ENCODE measurements at places on chromosomes 1 and 21. TPM values are rescaled to one million over a fixed set of nuclear protein-coding genes. Genes with fewer than 3 reads are reported as not detected.

Gene OR2T33
- polyA plus RNA-seq, result not detected

Gene C1orf53
- 2.4 TPM for polyA plus RNA-seq

Gene MOB3C
- 11.3 TPM for polyA plus RNA-seq

Gene LCE2A
- not detected for polyA plus RNA-seq

Gene SCAF4
- polyA plus RNA-seq, result 37.1 TPM

Gene CHODL
- polyA plus RNA-seq, result 34.2 TPM

All from renal pelvis (tissue), 12 donors.